SJSA1 (cell line): ENCODE measurements at places on chromosomes 4 and X. TPM values are rescaled to one million over a fixed set of nuclear protein-coding genes. Genes with fewer than 3 reads are reported as not detected.

MAGED4 gene
- total RNA-seq, result 10.2 and 35.2 TPM in 2 replicates

S100P gene
- not detected in 2 replicates for total RNA-seq

CLDN34 gene
- total RNA-seq, result not detected in 2 replicates

STX18 gene
- total RNA-seq, result 42.5 and 71.4 TPM in 2 replicates

GAGE1 gene
- total RNA-seq, result not detected in 2 replicates

GRCh38 chr4:16271411-16271810, 45.1 kb upstream of the TAPT1 start:
- H3K4me3 ChIP-seq, result no peak overlapping the region
- H3K27ac ChIP-seq, result no peak overlapping the region
- no peak for DNase-seq
- no peaks in the 10 kb centered on the region for H3K4me1 ChIP-seq
- no peaks in the 10 kb centered on the region for H3K36me3 ChIP-seq
- no peaks in the 10 kb centered on the region for H3K27me3 ChIP-seq

GRCh38 chrX:141185366-141185765, 8.4 kb upstream of the LDOC1 start:
- H3K36me3 ChIP-seq, result no peaks in the 10 kb centered on the region
- no peaks in the 10 kb centered on the region for H3K4me1 ChIP-seq
- H3K4me3 ChIP-seq, result no peak overlapping the region
- no peak for DNase-seq
- H3K27me3 ChIP-seq, result no peaks in the 10 kb centered on the region

PNCK gene
- not detected in 2 replicates for total RNA-seq

P2RY8 gene
- not detected in 2 replicates for total RNA-seq

GPRIN3 gene
- total RNA-seq, result not detected in 2 replicates

RBM41 gene
- total RNA-seq, result 9.8 and 20.4 TPM in 2 replicates

- DNase-seq, result no peak
- no peaks in the 10 kb centered on the region for H3K36me3 ChIP-seq
- H3K4me3 ChIP-seq, result no peak overlapping the region
These were observed 8.9 kb upstream of the RUFY3 start for GRCh38 chr4:70712604-70713452.

DNA sequence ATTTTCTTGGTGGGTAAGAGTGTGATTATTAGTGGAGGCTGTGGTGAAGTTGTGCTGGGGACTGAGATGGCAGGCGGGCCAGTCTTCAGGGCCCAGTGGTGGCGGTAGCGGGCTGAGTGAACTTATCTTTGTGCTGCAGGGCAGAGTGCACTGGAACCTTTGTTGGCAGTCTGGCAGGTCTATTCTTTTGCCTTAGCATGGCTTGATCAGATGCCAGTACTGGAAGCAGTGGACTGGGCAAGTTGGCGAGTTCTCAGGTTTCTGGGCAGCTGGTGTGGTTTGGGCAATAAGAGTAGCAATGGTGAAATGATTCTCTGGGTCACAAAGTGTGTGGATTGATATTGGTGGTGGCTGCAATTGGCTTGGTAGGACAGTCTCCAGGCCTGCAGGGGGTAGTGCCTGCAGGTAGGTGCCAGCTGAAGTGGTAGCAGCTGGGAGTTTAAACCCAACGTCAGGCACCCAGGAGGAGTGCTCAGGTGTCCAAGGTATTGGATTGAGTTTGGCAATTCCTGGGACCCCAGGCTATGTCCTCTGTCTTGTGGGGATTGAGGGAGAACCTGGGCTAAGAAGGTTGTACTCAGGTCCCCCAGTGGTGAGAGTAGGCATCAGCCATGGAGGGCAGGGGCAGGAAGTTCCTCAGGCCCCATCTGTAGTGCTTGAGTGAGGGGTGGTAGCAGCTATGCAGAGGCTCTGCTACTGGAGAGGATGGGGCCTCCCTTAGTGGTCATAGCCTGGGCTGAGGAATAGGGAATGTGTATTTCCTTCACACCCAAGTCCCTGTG, 34.9 kb upstream of the SLC25A14 start:
- no peak overlapping the region for H3K4me3 ChIP-seq
- no peaks in the 10 kb centered on the region for H3K27me3 ChIP-seq
- no peak for DNase-seq
- no peak overlapping the region for H3K27ac ChIP-seq
- H3K36me3 ChIP-seq, result no peaks in the 10 kb centered on the region

DNA sequence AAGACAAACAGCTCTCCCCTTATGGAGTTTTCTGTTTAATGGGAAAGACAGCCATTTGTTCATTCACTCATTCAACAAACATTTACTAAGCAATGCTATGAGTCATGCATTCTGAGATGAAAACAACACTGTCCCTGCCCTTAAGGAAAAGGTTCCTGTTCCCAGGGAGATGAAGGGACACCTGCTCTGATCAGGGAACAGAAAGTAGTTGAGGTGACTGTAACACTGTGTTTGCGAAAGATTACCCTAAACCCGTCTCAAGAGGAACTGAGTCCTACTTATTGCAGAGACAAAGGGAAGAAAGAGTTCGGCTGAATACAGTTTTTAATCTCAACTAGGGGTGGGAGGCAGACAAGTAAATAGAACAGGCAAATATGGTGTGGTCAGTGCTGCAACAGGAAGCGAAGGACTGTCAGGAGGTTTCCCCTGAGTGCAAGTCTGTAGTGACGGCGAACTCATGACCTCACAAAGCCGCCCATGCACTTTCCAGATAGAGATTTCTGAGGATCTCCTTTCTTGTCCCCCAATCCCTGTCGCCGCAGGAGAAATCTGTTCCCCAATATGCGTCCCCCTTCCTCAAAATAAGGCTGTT, 712 bp downstream of the STX18 start:
- peak overlapping the region; percentile 90 for H3K27ac ChIP-seq
- DNase-seq, result peak; percentile 57
- H3K36me3 ChIP-seq, result peaks cover 5% of the 10 kb centered on the region
- no peaks in the 10 kb centered on the region for H3K27me3 ChIP-seq
- peaks cover 17% of the 10 kb centered on the region for H3K4me1 ChIP-seq

DNA sequence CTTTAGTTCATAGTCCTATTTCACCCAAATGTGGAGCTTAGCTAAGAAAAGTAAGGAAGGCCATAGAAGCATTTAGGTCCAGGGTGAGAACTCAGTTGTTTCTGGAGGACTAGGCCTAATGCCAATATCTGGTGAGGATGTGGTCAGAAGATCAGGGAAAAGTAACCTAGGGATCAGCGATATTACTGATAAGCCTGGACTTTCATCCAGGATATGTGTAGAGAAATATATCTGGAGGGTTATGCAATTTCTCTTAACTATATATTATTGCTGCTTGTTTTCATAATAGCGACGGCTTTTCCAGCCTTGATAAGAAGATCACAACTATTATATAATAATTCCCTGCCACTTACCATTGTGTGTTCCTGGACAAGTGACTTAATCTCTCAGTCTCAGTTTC, 81.1 kb downstream of the FRAS1 start:
- H3K27ac ChIP-seq, result no peak overlapping the region
- no peak for DNase-seq
- H3K36me3 ChIP-seq, result no peaks in the 10 kb centered on the region

- no peak overlapping the region for H3K4me3 ChIP-seq
- H3K27me3 ChIP-seq, result no peaks in the 10 kb centered on the region
- H3K36me3 ChIP-seq, result peaks cover 37% of the 10 kb centered on the region
- no peak overlapping the region for H3K27ac ChIP-seq
- DNase-seq, result no peak
These were observed 2.8 kb downstream of the ANKRD37 start for GRCh38 chr4:185399466-185399865.

SMIM43 gene
- total RNA-seq, result 0.26 TPM in 1 of 2 replicates, not detected in the other

EREG gene
- not detected in 2 replicates for total RNA-seq

DNA sequence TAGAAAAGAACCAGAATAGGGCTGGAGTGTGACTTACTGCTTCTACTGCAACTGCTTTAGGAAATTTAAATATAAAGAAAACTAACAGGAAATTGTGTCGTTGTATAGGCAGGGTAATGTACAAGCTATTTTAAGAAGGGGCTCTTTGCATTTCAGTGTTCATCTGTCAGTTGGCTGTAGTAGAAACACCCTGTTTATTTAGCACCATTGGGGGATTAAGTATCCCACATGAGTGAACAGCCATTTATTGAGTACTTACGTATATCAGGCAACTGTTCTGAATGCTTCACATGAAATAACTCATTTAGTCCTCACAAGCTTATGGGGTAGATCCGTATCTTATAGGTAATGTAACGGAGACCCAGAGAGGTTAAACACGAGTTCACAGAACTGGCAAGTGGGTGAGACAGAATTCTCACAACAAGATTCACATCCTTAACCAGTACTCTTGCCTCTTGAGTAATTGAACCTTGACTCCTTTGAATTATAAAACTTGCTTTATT, 23.9 kb downstream of the STIM2 start:
- no peaks in the 10 kb centered on the region for H3K4me1 ChIP-seq
- no peak overlapping the region for H3K4me3 ChIP-seq
- H3K36me3 ChIP-seq, result no peaks in the 10 kb centered on the region
- no peak for DNase-seq

CYBB gene
- 0.24 and 0.34 TPM in 2 replicates for total RNA-seq

TEC gene
- total RNA-seq, result 0.05 and 0.25 TPM in 2 replicates

DNA sequence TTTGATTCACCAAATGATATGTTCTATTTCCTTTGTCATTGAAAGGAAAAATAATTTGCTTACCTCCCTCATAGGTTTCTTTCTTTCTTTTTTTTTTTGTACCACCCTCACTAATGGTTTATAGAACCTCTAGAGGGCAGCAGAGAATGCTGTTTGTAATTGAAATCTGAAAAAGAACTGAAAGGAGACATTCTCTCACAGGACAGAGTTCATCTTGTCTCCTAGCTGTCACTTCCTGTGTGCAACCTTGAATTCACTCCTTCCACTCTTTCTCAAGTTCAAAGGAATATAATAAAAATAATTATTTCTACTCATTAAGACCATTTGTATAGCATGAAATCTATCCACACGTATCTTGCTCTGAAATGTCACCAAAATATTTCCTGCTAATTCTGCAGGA, 51.0 kb downstream of the GUCY1B1 start:
- peak; percentile 62 for DNase-seq
- H3K27me3 ChIP-seq, result no peaks in the 10 kb centered on the region
- no peak overlapping the region for H3K27ac ChIP-seq
- no peaks in the 10 kb centered on the region for H3K36me3 ChIP-seq
- H3K4me1 ChIP-seq, result peaks cover 7% of the 10 kb centered on the region; the same call in 1 of the 2 replicates
- no peak overlapping the region for H3K4me3 ChIP-seq
